KBM-7 (cell line): ENCODE measurements at places on chromosomes 7 and 10.

- no peak for DNase-seq
Measured at GRCh38 chr7:70761711-70762328, 370.1 kb upstream of the GALNT17 start.

- no peak for DNase-seq
Measured at GRCh38 chr10:129754211-129755050, 209.6 kb downstream of the EBF3 start.

DNA sequence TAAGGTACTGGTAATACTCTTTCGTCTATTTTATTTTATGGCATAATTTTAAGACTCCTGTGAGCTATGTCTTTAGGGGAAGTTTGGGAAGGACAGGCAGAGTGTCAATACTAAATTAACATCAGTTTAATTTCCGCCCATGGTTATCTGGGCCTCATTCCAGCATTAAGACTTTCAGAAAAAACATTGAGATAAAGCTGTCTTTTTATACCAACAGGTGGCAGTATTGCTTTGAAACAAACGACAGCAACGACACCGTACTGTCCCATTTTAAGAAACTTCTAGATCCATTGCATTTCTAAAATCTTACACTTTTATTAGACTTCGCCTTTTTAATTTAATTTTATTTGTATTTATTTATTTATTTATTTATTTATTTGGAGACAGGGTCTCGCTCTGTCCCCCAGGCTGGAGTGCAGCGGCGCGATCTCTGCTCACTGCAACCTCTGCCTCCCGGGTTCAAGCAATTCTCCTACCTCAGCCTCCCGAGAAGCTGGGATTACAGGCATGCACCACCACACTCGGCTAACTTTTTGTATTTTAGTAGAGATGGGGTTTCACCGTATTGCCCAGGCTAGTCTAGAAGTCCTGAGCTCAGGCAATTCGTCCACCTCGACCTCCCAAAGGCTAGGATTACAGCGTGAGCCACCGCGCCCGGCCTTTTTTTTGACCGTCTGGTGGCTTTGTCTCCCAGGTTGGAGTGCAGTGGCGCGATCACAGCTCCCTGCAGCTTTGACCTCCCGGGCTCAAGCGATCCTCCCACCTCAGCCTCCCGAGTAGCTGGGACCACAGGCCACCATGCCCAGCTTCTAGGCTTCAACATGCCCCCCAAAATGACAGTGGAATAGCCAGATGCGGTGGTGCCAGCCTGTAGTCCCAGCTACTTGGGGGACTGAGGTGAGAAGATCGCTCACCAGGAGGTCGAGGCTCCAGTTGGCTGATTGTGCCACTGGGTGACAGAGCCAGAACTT, 78.7 kb upstream of the C1GALT1 start:
- peak; percentile 81 for DNase-seq

- no peak for DNase-seq
Measured at GRCh38 chr10:71752391-71753090, 20.8 kb downstream of the VSIR start.

GRCh38 chr10:31927565-31927883, 1.1 kb downstream of the ARHGAP12 start:
- DNase-seq: no peak

DNA sequence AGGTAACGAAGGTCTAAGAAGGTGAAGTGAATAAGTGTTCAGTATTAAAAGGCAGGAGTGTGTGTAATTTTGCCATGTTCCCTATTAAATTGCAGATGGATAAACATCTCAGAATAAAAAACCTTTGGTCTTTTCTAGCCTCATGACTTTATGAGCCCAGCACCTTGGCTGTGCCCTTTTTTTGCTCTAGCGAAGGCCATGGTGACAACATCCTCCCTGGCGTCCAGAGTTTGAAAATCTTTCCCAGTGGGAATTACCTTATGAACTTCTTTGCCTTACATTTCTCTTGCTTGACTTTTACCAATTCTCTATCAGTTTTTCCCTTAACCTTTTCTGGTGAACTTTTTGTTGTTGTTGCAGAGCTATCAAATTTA, 368.2 kb upstream of the BMPER start:
- DNase-seq: no peak

- no peak for DNase-seq
Measured at GRCh38 chr10:67665491-67665890, 30.5 kb downstream of the CTNNA3 start.

DNA sequence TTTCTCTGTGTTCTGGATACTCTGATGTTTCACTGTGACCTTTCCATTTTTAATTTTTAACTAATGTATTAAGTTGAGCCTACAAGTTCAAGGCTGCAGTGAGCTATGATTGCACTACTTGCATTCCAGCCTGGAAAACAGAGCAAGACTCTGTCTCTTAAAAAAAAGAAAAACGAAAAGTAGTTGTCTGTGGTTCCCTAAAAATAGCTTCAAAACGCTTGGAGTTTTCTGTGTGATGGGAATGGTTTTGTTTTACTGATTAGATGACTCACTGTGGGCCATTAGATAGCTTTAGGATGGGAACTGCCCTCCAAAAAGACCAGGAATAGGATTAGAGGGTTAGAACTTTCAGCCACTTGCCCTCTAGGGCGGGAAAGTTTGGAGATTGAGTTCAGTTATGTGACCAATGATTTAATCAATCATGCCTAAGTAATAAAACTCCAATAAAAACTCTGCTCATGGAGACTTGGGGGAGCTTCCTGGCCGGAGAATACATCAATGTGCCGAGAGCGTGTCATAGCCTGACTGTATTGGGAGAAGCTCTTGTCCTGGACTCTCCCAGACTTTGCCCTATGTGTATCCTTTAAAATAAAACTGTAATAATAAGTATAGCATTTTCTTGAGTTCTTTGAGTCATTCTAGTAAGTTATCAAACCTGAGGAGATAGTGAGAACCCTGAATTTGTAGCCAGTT, 147.1 kb downstream of the LYZL1 start:
- no peak for DNase-seq

- no peak for DNase-seq
Measured at GRCh38 chr7:101998906-101999240, 181.4 kb downstream of the CUX1 start.

- peak; percentile 19 for DNase-seq
Measured at GRCh38 chr10:129888784-129889616, 75.1 kb downstream of the EBF3 start.

GRCh38 chr7:140018125-140019043, 44.4 kb downstream of the PARP12 start:
- DNase-seq: no peak

GRCh38 chr7:37009125-37009675, 284.9 kb upstream of the AOAH start:
- no peak for DNase-seq
